ENCODE measurements at places on chromosomes 11 and 22.

DNA sequence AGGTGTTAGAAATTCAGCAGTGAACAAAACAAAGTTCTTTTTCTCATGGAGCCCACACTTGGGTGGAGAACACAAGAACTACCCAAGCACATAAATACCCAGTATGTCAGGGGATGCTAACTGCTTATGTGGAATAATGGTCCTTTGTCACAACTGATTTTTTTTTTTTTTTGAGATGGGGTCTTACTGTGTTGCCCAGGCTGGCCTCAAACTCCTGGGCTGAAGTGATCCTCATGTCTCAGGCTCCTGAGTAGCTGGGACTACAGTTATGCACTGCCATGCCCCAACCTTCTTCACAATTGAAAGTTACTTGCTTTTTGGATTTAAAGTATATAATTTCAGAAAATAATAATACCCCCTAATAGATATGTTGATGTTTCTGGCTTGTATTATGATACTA, 122.6 kb upstream of the RASSF10 start:
- DNase-seq: no peak

- DNase-seq: no peak
Measured at GRCh38 chr11:17558025-17558780, 11.1 kb downstream of the OTOG start.

GRCh38 chr11:21650961-21651360, 541.9 kb upstream of the ANO5 start:
- no peak for DNase-seq

- no peak for DNase-seq
Measured at GRCh38 chr11:91630916-91631673, 593.5 kb upstream of the FAT3 start.

DNA sequence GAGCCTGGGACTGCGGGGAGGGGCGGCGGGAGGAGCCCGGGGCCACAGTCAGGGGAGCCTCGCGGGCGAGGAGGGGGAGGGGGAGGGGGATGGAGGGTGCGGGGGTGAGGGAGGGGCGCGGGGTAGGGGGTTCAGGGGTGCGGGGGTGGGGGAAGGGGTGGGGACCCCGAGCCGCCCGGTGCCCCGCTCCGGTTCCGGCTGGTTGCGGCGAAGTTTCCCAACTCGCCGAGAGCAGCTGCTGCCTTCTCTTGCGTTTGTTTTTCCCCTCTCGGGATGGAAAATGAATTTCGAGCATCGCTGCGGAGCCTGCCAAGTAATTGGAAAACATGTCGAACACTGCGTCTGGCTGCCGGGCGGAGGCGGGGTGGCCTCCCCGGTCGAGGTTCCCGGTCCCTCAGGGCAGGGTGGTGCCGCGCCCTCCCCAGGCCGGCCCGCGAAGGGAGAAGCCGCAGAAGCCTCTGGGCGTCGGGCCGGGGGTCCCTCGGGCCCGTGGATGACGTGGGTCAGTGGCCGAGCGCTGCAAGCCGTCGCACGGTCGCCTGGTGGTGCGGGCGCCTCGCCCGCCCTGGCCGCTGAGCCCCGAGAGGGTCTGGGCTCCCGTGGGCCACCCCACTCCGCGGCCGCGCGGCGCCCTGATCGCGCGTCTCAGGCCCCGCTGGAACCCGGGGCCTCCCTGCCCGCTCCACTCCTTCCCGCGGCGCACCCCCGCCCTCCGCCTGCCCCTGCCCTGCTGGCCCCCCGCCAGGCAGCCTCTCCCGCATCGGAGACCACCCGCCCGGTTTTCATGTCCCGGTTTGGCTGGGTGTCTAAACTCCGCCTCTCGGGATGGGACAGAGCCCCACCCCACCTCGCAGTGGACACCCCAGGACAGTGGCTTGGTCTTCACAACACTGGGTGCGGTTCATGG, 12.1 kb downstream of the SPATA19 start:
- no peak for DNase-seq

DNA sequence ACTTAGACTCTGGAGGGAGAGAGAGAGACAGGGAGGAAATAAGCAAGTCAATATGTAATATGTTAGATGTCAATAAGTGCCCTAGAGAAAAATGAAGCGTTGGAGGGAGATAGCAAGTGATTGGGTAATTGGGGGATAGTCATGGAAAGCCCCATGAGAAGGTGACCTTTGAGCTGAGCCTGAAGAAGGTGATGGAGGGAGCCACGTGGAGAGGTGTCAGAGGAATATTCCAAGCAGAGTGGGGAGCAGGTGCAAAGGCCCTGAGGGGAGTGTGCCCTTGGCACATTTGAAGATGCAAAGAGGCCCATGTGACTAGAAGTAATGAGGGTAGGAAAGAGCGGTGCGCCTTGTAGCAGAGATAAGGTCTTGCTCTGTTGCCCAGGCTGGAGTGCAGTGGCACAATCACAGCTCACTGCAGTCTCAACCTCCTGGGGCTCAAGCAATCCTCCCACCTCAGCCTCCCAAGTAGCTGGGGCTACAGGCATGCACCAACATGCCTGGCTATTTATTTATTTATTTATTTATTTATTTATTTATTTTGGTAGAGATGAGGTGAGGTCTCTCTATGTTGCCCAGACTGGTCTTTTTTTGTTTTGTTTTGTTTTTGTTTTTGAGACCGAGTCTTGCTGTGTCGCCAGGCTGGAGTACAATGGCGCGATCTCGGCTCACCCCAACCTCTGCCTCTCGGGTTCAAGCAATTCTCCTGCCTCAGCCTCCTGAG, 2.1 kb downstream of the LHFPL7 start:
- no peak for DNase-seq

- DNase-seq: no peak
Measured at GRCh38 chr11:113638376-113638775, 67.7 kb downstream of the TMPRSS5 start.

GRCh38 chr11:119626197-119626841, 102.7 kb downstream of the NECTIN1 start:
- DNase-seq: no peak

DNA sequence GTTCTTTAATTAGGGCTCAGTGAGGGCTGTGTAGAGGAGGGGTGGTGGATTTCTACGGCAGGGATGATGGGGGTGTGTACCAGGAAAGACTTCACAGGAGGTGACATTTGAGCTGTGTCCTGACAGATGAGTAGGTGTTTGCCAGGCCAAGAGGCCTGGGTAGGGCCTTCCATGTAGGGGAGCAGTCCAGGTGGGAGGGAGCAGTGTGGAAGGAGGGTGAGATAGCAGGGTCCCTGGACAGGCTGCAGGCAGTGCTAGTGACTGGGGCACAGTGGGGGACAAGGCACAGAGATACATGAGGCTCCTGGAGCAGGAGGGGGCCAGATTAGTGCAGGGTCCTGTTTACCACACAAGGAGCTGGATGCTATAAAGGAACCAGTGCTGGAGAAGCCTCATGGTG, 147.9 kb upstream of the CADM1 start:
- no peak for DNase-seq

DNA sequence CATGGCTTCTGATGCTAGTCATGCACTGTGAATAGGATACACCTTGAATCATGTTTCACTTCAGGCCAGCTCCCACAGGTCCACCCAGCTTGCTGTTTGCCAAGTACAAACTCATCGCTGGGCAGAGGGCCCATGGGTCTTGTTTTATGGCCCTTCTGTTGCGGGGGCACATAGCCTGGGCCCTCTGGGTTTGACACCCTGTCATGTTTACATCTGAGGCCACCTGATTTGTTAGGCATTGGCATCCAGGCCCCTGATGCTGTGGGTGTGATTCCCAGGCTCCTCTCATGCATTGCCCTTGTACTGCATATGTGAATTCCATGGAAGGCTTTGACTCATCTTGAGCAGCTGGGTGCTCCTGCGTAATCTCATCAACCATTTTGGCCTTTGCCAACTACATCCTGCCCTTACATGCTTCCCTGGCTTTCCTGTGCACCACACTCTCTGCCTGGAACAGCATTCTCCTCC, 32.6 kb downstream of the PPFIBP2 start:
- DNase-seq: no peak

DNA sequence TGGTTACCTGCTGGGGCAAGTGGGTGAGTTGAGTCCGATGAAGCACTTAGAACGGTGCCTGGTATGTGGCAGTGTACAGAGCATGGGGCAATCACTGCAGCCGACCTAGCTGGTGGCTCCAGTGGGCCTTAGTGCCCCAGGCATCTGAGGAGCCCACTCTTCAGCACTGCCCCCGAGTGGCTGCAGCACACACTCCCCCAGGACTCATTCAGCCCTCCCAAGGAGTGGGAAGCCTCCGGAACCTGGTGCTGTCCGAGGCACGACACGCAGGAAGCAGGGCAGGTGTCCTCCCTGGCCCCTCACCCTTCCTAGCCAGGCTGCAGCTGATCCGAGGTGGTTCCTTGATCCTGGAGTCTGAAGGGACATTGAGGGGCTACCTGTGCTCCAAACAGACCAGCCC, 42.4 kb upstream of the PRODH start:
- no peak for DNase-seq

GRCh38 chr22:43737150-43737828, 74.8 kb downstream of the EFCAB6 start:
- DNase-seq: no peak

DNA sequence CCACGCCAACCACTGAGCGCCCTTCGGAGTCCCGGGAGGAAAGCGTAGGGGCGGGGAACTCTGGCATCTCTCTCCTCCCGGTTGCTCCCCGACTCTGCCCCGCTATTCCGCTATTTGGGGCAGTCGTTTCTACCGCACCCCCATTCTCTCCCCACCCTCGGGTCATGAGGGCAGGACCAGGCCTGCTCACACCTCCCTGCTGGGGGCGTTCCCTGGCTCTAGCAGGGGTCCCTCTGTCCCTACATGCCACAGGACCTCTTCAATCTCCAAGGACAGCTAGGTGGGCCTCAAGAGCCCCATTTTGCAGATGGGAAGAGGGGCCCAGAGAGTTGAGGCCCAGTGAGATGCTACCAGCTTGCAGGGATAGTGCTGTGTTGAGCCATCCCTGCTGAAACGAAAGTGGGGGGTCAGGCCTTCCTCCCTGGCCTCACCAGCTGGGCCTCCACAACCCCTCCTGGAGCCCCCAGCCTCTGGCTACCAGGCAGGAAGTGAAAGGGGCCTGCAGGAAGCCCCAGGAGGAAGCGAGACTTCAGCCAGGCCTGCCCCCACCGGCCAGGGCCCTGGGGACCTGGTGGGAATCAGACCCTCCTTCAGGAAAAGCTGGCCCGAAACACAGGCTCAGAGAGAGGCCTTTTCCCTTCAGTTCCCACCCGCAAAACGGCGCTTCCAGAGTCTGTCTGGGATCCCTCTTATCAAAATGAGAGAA, 5.5 kb upstream of the SHISA8 start:
- DNase-seq: no peak

DNA sequence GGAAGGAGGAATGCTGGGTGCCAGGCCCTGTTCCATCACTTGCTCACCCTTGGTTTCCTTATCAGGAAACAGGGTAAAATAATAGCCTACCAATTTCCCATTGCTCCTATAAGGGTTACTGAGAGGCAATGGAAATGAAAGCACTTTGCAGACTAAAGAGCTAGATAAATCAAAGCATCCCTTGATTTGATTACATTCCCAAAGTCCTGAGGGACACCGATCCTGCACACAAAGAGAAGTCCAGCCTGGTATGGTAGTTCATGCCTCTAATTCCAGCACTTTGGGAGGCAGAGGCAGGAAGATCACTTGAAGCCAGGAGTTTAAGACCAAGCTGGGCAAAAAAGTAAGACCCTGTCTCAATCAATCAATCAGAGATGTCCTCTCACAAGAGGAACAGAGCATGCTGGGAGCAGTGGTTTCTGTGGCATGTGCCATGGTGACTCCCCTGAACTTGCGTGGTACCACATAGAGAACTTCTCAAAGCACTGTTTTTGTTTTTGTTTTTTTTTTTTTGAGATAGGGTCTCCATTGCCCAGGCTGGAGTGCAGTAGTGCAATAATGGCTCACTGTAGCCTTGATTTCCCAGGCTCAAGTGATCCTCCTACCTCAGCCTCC, 10.7 kb downstream of the TBC1D10A start:
- no peak for DNase-seq

DNA sequence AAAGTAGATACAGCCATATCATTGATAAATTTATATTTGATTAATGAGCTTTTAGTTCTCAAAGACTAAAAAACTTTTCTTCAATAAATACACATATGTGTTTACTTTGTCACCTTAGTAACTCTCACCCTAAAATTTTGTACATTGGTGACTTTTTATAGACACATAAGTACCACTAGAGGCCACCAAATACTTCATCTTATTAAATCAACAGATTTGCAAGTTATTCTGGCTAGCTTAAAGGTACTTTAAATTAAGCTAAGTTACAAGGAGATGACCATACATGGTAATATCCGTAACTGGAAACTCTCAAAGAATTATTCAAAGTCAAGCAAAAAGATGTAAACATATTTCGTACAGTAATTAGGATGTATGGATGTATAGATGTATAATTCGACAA, 112.2 kb downstream of the SBF2 start:
- no peak for DNase-seq

All from fibroblast of skin of left biceps (primary cell).